Stimulated activated CD8-positive, alpha-beta memory T cell treated with anti-CD3 and anti-CD28 coated beads, Interleukin-4, amount 100 ng/mL, for 48 hours (primary cell): ENCODE measurements at places on chromosomes 1 and 21.

- DNase-seq, result no peak
These were observed 4.8 kb downstream of the LACTBL1 start for GRCh38 chr1:22967833-22968232.

DNA sequence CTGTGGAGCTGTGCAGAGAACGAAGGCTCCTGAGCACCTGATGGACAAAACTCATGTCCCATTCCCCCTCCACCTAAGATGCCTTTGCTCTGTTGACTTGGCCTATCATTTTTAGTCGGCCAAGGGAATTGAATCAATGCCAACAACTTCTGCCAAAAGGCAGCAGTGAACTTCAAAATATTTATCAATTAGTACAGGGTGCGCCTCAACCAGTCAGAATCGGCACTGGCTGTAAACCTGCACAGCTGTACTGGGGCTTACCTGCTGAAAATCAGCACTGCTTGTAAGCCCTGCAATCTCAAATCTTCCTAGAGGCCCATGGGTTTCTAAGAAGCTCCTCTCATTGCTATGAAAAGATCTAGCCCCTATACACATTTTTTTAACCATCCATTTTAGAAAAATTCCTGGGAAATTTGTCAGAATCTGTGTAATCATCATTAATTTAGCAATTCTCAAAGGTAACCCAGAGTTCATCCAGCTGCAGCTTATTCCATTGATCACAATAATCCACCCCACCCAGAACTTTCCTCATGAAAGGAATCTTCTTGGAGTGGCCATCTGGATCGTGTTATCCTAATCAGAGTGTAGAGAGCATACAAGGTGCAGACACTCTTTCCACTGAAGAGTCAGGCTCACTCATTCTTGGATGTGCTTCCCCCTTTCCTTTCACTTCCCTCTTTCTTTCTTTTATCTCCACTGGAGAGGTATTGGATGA, 40.2 kb downstream of the ADAMTS1 start:
- no peak for DNase-seq

DNA sequence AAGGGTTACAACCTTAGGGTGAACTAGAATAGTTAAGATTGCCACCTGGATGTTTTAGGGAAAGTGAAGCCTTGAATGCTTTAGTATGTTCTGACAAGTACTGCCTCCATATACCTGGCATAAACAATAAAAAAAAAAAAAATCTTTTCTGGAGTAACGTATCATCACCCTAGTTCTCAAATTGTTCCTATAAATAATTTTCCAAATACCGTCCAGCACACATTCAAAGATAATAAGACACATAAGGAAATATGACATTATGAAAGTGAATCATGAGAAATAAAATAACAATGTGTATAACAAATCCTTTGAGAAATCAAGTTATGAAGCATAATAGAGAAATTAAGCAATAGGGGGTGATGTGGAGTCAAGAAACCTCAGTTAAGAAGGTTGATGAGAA, 20.6 kb downstream of the C1orf141 start:
- DNase-seq, result no peak

- no peak for DNase-seq
These were observed 9.2 kb downstream of the ADCY10 start for GRCh38 chr1:167904652-167905130.

DNA sequence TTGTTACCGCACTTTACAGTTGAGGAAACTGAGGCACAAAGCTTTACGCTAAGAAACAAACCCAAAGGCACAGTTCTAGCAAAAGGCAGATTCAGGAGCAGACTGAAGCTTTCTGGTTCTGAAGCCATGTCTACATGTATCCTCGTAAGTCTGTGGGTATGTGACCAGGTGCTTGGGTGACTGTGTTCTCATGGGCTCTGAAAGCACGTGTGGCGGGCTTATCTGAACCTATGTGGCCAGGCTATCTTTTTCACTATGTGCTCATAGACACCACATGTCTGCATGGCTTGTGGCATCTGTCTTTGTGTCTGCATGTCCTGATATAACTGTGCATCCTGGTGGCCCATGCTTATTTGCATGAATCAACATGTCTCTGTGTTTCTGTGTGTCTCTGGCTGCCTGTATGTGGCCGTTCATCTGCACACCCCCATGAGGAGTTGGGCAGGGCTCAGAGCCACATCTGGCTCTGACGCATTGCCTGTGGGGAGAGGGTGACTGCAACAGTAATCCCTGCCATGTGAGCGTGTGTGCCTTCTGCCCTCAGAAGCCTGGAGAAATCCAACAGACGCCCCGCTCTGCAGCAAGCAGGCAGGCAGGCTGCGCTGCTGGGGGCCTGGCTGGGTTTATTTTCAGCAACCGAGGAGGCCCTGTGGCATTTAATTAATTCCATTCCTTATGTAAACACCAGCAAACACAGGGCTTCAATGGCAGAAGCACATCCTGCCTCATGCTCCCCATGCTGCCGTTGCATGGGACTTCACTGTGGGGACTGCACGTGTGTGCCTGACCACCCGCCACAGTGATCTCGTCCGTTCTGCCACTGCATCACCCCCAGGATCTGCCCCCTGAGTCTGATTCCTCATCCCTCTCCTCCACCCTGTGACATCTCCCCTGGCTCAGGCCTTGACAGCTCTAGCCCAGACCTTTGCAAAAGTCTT, 115.4 kb downstream of the TRABD2B start:
- no peak for DNase-seq

GRCh38 chr1:40267767-40268187, 9.7 kb downstream of the ZMPSTE24 start:
- no peak for DNase-seq
